NCI-H1694 (cell line): ENCODE measurements at places on chromosomes 5 and 9.

DNA sequence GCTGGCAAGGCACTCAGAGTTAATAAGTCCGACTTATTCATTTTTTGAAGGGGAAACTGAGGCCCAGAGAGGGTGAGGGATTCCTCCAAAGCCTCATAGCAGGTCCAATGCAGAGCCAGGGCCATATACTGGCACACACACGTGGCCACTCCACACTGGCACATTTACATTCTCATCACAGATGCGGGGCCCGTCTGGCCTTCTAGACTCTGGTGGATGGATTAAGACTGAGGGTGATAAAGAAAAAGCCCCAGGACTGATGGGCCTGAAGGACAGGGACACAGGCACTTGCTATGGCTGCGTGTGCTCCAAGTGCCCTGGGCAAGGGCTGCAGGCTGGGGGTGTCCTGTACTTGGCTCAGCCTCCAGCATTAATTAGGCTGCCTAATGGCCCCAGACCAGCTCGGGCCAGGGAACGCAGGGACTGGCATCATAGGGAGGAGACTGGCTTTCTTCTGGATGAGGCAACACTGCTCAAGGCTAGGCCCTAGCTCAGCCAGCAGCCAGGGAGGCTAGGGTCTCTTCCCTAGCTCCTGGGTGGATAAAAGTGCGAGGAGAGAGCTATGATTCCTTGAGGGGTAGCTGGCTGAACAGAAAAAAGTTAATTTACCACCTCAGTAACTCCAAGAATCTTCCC, 28.5 kb upstream of the CSF1R start:
- no peak for DNase-seq

DNA sequence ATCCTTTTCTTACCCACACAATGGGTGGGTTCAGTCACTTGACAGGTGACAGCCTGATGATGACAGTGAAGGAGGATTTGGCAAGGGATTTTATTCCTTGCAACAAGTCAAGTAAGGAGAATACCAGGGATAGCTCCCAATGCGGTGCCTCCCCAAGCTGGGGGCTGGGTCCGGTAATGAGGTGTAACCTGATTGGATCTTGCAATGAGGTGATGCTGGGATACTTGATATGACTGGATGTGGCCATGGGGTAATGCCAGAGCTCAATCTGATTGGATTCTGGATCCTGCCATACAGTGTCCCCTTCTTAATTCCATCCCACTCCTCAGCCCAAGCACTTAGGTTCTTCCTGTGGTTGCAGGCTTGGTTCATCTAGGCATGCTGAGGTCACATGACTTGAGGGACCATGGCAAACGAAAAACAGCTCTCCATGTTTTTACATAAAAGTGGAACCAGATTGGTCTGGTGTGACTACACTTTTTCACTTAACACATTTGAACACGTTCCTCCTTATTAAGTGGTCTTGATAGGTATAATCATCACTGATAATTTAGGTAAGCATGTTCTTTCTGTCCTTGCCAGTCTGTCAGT, 181.1 kb downstream of the PDZD2 start:
- no peak for DNase-seq

GRCh38 chr9:114883709-114884108, 46.7 kb downstream of the TNFSF8 start:
- DNase-seq: no peak

- no peak for DNase-seq
Measured at GRCh38 chr5:16787278-16787677, 148.8 kb downstream of the MYO10 start.

- no peak for DNase-seq
Measured at GRCh38 chr9:133990366-133991213, 1.5 kb downstream of the VAV2 start.

- DNase-seq: no peak
Measured at GRCh38 chr5:149885513-149885912, 59.1 kb downstream of the PDE6A start.

- no peak for DNase-seq
Measured at GRCh38 chr5:173408946-173409345, 80.7 kb upstream of the STC2 start.

DNA sequence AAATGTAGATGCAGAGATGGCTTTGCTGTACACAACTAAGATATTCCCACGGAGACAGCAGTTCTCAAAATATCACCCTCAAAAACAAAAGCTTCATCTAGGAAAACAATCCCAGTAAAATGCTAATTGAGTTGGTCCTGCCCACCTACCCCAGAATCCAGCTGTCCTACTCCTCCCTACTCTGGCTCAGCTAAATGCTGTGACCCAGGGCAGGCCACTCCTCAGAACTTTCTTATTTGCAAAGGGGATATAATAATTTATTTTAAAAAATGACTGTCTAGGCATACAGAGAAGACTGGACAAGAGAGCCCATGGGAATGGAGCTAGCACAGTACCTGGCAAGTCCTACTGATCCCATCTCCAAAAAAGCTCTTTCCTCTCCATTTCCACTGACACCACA, 162.3 kb downstream of the CRB2 start:
- DNase-seq: no peak
